Glomerular endothelial cell (primary cell): ENCODE measurements at places on chromosomes 5 and 9. TPM values are rescaled to one million over a fixed set of nuclear protein-coding genes. Genes with fewer than 3 reads are reported as not detected.

GRCh38 chr5:55308254-55308836 is 556 bp downstream of the MTREX start:
- DNase-seq = no peak

DNA sequence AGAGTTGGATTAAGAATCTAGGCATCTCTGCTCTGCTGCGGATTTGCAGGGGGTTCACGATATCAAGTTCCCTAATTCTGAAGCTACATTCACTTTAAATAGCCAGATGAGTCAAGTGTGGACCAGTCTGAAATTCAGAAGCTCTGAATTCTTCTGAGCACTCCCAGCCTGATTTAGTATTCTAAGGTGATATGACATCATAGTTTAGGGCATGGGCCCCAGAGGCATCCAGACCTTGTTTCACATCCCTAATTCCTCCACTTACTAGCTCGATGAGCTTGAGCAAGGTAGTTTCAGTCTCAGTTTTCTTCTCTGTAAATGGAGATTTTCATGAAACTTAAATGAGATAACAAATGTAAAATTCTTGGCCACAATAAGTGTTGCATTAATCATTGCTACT is 65.2 kb downstream of the TMEM167A start:
- DNase-seq = no peak

- DNase-seq = no peak
Observed at GRCh38 chr5:177198738-177199137, 65.2 kb downstream of the NSD1 start.

DNA sequence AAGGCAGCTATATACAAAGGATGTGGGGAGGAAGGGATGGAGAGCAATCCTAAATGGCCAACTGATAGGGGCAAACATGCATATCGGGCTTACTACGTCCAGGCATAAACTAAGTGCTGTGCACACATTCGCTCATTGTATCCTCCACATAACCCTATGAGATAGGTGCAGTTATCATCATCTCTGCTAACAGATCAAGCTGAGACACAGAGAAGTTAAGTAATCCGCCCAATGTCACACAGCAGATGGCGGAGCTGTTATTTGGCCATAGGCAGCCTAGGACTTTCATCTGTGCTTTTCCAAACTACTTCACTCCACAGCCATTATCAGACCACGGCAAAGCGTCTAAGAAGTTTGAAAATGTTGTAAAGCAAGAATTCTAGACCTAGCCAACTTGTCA is 197.5 kb downstream of the RGS3 start:
- DNase-seq = no peak

DNA sequence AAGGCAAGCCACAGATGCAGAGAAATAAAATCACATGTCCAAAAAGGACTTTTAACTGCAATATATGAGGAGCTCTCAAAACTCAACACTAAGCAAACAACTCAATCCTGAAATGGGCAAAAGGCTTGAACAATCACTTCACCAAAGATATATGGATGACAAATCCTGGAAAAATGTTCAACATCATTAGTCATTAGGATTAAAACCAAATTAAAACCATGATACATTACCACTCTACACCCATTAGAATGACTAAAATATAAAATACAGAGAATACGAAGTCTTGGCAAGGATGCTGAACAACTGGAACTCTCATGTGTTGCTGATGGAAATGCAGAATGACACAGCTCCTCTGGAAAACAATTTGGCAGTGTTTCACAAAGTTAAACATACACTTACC is 277.4 kb downstream of the TLE1 start:
- no peak for DNase-seq

GRCh38 chr5:98121036-98121936 is 652.2 kb upstream of the RGMB start:
- no peak for DNase-seq

DNA sequence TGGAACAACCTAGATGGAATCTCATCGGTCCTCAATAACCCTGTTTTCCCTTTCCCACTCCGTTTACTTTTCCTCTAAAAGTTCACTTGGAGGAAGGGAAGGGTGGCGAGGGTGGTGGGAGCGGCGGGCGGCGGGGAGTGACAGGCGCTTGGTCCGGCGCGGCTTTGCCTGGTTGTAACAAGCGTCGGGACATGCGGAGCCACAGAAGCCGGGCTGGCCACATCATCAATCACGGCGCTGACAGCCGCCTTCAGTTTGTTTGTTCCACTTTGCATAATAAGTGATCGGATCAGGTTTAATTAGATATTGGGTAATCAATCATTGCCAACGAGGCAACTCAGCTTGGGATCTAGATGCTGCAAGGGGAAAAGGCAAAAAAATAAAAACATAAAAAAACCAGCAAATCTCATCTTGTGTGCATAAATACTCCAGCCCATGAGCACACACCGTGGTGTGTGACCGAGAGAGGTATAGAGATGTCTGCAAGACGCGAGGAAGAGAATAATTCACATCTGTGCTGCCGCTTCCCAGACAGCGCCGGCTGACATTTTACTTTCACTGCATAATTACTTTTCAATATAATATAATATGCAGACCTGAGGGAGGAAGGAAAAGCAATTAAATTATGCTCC is 396.2 kb upstream of the IRX4 start:
- no peak for DNase-seq

- no peak for DNase-seq
Observed at GRCh38 chr5:40405996-40406740, 273.5 kb upstream of the PTGER4 start.

- no peak for DNase-seq
Observed at GRCh38 chr5:78407458-78407857, 47.0 kb downstream of the SCAMP1 start.

GRCh38 chr9:72589667-72590521 is 68.5 kb downstream of the TMC1 start:
- DNase-seq = no peak

GRCh38 chr5:177003649-177004048 is 2.9 kb downstream of the UIMC1 start:
- DNase-seq = no peak

GRCh38 chr5:57501414-57502201 is 19.0 kb upstream of the ACTBL2 start:
- DNase-seq = no peak

DNA sequence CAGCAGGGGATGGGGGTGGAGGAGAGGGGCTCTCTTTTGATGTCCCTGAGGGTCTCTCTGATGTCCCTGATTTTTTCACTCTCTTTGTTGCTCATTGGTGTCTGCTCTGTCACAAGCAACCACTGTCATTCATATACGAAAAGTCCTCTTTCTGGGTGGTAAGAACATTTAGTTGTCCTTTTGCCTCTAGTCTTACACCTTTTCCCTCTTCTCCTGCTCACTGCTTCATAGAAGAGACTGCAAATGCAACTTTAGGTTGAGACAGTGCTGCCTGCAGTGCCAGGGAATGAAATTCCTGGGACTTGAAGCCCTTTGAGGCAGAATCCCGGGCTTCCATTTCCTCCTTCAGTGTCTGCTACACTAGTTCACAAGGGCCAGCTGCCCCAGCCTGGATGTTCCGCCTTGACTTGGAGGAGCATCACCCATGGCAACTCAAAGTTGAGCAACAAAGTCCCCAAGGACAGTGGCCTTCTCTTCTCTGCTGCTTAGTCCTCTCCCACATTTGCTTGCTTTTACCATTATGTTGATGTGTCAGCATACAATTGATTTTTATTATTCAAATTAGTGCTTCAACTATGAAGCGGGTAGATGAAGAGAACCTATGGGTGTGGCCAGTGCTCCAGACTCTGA is 94.7 kb upstream of the RUSC2 start:
- DNase-seq = no peak

DNA sequence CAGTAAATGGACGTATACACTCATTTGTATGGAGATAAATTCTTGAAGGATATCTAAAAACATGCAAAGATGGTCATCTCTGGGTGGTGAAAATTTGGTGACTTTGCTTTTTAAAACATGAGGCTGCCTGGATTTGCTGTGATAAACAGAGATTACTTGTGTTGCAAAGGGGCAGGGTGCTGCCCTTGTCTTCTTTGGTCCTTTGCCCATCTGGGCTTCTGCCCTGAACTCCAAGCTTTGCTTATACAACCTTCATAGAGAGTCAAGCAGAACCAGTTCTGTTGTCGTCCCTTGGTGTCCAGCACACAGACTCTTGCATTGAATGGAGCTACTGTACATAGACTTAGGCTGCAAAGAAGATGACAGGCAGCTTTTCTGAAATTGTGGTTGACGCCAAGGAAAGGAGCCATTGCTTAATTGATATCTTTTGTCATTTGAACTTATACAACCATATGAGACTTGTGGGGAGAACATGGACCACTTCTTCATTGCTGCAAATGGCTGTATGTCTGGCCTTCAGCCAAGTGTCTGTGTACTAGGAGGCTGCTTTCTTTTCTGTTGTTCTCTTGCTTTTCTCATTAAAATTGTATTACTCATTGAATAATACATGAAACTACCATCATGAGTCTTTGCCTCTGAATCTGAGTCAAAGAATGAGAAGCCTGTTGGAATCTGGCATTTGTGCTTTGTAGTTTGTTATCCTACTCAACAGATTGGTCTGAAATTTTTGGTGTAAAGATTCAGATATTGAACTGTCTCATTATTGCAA is 152.5 kb downstream of the DMRT2 start:
- DNase-seq = no peak

- DNase-seq = no peak
Observed at GRCh38 chr5:50325237-50325832, 115.8 kb downstream of the EMB start.

GRCh38 chr5:442335-443238 is at the start of gene EXOC3:
Gene EXOC3, plus strand, starts transcription at chr5:443176. Its CDS starts 3,030 bp downstream, at chr5:446206.
- DNase-seq = no peak

- DNase-seq = no peak
Observed at GRCh38 chr5:90783460-90784333, 225.1 kb downstream of the ADGRV1 start.

GRCh38 chr5:40780199-40780598 is 18.0 kb downstream of the PRKAA1 start:
- no peak for DNase-seq

- DNase-seq = no peak
Observed at GRCh38 chr5:178784391-178784790, 53.9 kb upstream of the ZNF354A start.

DNA sequence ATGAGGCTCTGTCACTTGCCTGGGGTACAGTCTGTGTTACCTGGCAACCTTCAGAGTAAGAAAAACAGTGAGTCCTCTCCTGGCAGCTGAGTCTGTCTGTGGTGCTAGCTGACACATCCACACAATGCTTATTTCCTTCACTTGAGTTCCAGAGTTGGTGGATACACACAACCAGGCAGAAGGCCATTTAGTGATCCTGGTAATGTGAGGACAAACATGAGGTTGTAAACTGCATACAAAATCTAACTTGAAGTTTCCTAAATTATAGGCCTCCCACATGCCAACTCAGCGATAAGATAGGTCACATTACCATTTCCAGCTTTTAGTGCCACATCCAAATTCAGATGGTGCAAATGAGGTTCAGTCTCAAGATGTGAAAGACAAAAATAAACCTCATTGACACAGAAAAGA is 125.5 kb downstream of the DCP2 start:
- DNase-seq = no peak

DNA sequence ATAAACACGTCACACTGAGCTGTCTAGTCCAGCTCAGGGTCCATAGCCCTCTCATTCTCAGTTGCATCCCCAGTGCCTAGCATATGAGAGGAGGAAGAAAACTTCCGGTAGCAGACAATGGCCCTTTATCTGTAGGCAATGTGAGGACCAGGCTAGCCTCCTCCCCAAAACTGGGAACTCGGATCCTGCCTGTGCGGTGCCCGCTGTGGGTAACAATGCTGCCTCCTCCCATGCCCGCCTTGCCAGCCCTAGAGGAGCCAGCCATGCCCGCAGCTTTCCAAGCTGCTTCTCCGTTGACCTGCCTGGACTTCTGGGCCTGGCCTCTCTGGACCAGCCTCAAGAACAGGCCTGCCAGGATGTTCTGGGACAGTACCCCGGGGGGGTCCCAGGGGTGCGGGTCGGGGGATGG is 74.6 kb upstream of the ORM1 start:
- no peak for DNase-seq

GGTA1 gene
- 4.5 and 7.4 TPM in 2 replicates for total RNA-seq

F2RL1 gene
- 47.6 and 81.4 TPM in 2 replicates for total RNA-seq

MAMDC4 gene
- total RNA-seq = 1.4 and 3.4 TPM in 2 replicates

SPATA31C1 gene
- not detected in 2 replicates for total RNA-seq

FGFR4 gene
- total RNA-seq = 4.8 and 6.2 TPM in 2 replicates

TRPM3 gene
- total RNA-seq = not detected in 2 replicates

RUFY1 gene
- total RNA-seq = 36.5 and 40.3 TPM in 2 replicates

FAM221B gene
- total RNA-seq = not detected in 2 replicates

PFN3 gene
- total RNA-seq = not detected in 2 replicates

INSL4 gene
- not detected in 2 replicates for total RNA-seq

PCDHGC3 gene
- total RNA-seq = 24.3 and 43.0 TPM in 2 replicates

SLC36A2 gene
- not detected in 2 replicates for total RNA-seq

PCDHGA6 gene
- 4.5 and 6.6 TPM in 2 replicates for total RNA-seq

SCGB3A1 gene
- not detected in 2 replicates for total RNA-seq

SH3RF2 gene
- total RNA-seq = 4.0 and 6.5 TPM in 2 replicates

C5orf63 gene
- total RNA-seq = 1.3 and 10.3 TPM in 2 replicates

TMEM215 gene
- total RNA-seq = not detected in 2 replicates

CACNA1B gene
- 0.15 and 0.41 TPM in 2 replicates for total RNA-seq
